ENCODE measurements at places on chromosomes 2 and 18.

GRCh38 chr2:22912398-22912797 is 472.6 kb upstream of the KLHL29 start:
- no peak for DNase-seq

DNA sequence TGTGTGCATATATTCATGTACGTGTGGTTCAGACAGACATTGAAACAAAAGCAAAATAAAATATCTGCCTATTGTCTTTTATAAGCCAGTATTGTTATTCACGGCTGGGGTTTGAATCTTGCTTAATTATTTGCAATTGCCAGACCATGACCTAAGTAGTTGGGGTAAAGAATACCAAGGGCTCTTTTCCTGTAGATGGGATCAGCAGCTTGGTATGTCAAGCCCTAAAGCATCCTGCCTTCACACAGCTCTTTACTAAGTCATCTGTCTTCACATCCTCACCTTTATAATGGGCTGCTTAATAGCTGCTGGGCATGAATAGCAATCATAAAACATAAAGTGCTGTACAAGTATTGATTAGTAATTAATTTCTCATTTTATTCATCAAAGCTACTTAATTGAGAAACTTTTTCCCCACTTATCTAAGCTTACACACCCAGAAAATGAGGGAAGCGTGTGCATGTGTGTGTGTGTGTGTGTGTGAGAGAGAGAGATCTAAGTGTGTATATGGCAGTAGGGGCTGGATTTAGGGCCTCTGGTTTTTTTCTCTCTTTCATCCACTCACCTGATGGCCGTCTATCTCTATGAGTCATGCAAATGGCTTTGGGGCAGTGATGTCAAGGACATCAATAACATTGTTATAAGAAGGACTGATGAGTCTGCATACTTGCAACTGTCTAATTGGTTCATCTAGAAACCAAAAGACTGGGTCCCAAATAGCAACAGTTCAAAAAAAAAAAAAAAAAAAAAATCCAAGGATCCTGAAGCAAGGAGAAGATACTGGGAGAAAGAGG is 244.1 kb upstream of the TNP1 start:
- no peak for DNase-seq

DNA sequence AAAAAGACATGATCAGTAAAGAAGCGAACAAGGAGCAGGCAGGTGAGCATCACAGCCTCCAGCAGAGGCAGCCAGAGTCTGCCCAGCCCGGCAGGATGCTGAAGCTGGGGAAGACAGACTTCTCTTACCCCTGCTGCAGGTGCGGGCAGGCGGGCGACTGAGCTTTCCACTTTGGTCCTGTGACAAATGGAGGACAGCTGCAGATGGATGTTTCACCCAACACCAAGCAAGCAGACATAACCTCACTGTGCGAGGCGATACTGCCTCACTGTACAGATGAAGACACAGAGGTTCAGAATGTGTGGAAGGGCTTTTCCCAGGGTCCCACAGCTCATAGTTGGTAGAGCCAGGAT is 251.0 kb downstream of the AFF3 start:
- DNase-seq, result no peak

GRCh38 chr18:10404168-10404567 is 50.3 kb upstream of the APCDD1 start:
- no peak for DNase-seq

- no peak for DNase-seq
Observed at GRCh38 chr2:67760995-67761394, 301.8 kb downstream of the C1D start.

GRCh38 chr2:75067506-75067905 is 109.1 kb downstream of the POLE4 start:
- DNase-seq, result no peak

DNA sequence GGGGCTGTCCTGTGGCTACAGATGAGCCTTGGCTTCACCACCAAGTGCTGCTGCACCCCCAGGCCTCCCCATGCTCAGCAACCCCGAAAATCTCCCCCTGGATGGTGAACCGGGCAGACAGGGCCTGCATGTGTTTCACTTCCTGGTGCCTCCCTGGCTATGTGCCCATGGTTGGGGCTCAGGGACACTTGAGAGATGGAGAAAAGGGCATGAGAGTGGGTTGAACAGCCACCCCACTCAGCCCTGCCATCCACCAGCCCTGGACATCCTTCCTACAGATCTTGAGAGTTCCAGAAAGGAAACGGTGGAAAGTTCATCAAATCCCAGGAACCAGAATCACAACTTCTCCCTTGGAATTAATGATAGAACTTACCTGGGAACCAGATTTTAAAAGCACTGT is 74.7 kb upstream of the TEX51 start:
- DNase-seq, result no peak

DNA sequence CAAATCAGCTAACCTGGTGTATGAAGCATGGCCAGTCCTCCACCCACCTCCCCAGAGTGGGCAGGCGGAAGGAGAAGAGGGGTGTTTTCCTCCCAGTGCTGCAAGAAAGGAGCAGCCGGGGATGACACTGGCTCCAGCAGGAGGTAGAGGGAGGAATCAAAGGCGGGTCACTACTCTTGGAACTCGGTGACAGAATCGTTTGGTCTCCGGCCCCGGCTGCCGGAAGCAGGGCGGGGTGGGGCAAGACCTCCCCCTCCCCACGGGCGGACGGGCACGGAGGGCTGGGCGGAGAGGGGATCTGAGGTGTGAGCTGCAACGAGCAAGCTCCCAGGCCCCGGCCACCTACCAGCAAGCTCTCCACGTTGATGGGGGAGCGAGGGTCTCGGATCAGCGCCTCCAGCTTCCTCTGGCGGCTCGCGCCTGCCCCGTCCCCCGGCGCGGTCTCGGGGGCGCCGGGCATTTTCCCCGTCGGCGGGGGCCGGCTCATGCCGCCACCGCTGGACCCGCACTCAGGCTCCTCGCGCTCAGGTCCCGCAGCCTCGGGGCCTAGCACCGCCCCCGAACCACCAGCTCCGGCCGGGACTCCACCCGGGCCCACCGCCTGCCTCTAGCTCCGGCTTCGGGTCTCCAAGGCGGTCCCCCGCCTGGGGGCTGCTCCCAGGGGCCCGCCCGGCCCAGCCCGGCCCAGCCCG is 640 bp downstream of the ROCK2 start:
- DNase-seq, result peak; percentile 71

DNA sequence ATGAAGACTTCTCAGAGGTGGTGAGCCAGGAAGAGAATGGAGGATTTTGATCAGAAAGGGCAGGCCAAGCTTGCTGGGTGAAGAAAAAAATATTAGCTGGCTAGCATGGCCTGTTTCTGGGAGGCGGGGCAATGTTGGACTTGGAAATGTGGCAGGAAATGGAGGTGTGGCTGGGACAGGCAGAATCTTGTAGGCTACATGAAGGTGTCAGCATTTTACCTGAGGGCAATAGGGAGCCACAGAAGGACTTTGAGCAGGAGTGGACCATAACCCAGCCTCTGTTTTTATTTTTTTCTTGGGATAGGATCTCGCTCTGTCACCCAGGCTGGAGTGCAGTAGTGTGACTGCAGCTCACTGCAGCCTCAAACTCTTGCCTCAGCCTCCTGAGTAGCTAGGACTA is 31.7 kb downstream of the EMX1 start:
- DNase-seq, result no peak

GRCh38 chr18:23986600-23987359 is 27.8 kb upstream of the TTC39C start:
- DNase-seq, result no peak

DNA sequence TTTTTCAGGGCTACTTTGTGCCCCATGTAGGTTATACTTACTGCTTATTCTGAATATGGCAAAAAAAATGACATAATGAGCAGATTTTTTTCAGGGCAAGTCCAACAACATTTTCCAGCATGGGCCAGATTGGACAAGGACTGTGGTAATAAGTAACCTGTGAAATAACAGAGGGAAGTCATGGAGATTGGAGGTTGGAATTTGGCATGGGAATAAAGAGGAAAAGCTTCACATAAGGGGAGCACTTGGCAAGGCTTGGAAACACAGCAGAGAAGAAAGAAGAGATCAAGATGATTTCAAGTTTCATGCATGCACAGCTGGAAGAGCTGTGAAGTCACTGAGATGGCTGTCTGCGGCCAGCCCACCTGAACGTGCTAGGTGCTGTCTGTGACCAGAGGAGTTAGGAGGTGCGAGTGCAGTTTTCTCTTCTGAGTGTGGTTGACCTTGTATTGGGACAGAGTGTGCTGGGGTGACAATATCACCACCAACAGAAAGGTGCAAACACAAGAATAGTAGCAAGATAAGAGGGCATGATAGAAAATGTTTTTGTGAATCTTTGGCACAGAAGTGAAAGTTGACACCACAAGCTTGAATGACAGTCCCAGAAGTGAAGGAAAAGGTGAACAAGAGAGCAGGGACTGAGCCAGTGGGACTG is 71.1 kb upstream of the DSC1 start:
- no peak for DNase-seq

DNA sequence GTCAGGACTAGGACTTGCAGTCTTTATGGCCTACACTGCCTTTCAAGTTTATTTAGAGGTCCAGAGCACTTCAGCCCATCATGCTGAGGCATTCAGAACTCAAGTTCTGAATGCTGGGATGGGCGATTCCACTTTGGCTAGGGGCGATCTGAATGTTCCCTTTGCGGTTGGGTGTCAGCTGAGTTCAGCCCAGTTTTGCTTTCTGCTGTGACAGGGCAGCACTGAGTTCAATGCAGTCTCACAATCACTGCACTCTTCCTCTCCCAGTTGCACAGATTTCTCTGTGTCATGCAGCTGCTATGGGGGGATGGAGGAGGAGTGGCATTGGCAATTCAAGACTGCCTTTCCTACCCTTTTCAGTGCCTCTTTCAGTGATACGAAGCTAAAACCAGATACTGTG is 1232.0 kb upstream of the FAM98A start:
- no peak for DNase-seq

DNA sequence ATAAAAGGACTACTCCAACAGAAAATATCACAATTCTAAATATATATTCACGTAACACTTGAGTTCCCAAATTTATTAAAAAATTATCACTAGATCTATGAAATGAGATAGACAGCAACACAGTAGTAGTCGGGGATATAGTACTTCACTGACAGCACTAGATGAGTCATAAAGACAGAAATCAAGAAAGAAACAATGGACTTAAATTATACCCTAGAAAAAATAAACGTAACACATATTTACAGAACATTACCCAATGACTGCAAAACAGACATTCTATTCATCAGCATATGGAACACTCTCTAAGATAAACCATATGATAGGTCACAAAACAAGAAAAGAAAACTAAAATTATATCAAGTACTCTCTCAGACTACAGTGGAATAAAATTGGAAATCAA is 429.4 kb downstream of the MBD2 start:
- DNase-seq, result no peak

- DNase-seq, result no peak
Observed at GRCh38 chr2:70947556-70948184, 12.0 kb downstream of the ATP6V1B1 start.

GRCh38 chr2:213129311-213129710 is 22.1 kb downstream of the IKZF2 start:
- DNase-seq, result no peak

- no peak for DNase-seq
Observed at GRCh38 chr2:218027426-218028188, 24.8 kb upstream of the TNS1 start.

DNA sequence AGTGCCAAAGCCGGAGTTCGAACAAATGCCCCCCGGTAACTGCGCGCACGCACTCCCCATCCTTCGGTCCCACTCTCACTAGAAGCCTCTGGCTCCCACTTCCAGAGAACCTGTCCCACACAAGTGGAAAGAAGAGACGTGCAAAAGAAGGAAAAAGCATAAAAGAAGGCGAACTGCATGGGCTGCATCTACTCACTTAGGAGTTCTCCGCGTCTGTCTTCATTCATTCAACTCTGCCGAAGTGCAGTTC is 312 bp downstream of the NR4A2 start:
- no peak for DNase-seq

DNA sequence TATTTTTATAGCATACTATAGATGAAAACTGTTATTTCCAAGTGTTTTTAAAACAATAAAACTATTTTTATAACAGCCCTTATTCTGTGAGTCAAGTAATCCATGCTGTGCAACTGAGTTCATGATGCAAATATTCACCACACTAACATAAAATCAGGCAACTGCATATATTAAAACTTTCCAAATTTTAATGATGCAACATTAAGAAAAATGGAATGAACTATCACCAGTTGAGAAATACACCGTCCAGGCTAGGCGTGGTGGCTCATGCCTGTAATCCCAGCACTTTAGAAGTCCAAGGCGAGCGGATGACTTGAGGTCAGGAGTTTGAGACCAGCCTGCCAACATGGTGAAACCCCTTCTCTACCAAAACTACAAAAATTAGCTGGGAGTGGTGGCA is 114.5 kb downstream of the CDH2 start:
- no peak for DNase-seq
